Glutamatergic neuron (in vitro differentiated cells): ENCODE measurements at places on chromosomes 1 and 21.

DNA sequence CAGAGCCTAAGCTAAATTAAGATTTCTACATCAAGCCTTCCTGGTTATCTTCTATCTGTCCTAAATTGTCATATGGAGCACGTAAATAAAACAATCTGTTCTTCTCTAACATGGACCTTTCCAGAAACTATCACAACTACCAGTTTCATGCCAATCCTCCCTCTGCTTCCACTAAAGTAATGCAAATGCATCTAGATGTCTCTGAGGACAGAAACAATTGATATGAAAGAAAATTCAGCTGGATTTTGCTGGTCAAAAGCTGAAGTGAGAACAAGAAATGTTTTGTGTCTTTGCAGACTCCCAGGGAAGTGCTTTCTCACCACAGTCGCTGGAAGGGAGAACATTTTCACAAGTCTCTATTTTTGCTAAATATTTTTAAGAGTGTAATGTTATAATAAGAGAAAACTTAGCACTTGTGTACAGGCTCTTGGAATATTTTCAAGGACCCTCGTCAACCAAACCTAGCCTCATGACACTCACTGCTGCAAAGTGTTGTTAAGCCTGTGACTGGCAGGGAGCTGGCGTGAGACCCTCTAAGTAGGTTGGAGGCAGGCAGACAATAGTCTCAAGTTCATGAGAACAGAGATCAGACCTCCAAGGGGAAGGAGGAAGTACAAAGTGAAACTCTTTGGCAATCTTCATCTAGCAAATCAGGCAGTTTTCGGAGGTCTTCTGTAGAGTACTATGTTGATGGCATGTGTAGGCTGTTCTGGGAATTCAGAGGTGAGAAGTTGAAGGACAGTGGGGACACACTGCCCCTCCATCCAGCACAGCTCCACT is 38.8 kb downstream of the DNASE2B start:
- no peak for DNase-seq

GRCh38 chr1:225868631-225869330 is 13.4 kb downstream of the TMEM63A start:
- DNase-seq, result no peak

DNA sequence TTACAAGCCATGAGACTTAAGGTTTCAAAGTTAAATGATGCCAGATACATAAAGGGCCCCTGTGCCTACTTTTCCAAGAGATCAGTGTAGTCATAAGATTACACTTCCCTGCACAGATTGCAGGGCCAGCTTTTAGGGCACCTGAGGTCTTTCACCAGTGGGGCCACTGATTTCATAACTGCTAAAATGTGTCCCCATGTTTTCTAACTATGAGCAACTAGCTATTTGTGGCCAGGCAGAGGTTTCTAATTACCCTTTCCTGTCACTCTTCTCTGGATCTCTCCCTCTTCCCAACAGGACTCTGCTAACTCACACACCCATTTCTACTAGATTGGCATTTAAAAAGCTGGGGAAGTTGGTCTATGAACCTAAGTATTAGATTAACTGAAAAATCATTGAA is 207.1 kb upstream of the SGIP1 start:
- no peak for DNase-seq

GRCh38 chr1:169175461-169175860 is 69.0 kb downstream of the ATP1B1 start:
- no peak for DNase-seq

GRCh38 chr1:30912224-30912623 is 3.7 kb upstream of the SDC3 start:
- DNase-seq, result no peak

DNA sequence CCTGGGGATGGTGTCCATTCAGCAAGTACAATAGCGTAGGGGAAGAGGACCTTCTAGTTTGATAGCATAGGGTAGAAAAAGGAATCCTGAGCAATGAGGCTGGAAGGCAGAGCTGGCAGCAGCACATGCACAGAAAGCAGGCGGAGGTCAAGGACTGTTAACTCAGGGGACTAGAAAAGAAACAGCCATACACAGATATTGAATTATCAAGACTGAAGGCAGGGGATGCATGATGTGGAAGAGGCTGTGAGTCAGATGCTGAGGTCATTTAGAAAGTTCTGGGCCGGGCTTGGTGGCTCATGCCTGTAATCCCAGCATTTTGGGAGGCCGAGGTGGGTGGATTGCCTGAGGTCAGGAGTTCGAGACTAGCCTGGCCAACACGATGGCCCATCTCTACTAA is 65.6 kb downstream of the OPTC start:
- no peak for DNase-seq

DNA sequence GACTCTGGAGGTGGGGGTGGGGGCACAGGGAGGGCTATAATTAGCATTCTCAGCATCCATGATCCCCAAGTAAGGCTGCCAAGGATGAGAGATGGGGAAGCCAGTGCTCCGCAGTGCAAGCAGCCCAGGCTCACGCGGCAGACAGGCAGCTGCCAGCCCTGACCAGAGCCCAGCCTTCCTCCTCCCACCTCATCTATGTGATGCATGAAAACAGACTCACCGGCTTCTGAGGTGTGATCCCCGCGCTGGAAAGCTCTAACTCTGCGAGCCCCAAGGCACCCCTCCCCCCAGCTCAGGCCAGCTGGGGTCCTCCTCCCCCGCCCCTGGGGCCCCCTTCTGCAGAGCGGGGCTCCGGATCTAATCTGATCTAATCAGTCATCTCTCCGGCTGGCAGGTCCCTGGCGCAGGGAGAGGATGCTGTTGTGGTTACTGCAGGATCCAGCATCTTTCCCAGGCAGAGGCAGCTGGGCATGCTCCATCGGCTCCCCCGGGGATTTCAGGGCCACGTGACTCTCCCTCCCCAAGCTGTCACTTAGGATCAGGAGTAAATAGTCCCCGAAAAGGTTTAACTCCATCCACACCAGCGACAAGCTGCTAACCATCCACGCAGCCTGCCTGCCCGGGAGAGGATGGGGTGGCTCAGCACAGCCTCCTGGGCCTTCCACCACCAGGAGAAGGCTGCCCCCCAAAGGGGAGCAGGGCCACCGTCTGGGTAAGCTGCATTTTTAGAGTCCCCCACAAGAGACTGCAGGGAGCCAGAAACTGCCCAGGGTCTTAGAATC is at the start of gene PLEKHA6:
TSS of gene PLEKHA6 (minus strand) at position 456 of the 782 bp plus-strand sequence. CDS start 86,202 bp downstream, outside the sequence.
- DNase-seq, result peak; percentile 97

DNA sequence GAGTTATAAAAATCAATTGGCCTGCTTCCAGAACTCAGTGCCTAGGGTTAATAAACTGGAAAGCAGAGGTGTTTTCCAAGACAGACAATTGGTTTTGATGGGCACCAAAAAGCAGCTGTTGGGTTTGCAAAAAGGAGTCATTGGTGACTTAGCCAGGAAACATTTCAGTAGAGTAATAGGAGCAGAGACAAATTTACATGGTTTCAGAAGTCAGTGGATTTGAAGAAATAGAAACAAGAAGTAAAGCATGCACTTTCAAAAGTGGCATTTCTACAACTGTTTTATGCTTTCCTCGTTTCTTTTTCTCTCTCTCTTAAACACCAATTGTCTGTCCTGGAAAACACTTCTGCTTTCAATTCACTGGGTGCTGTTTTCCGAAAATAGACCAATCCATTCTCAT is 87.8 kb downstream of the GLUL start:
- DNase-seq, result no peak

- no peak for DNase-seq
Measured at GRCh38 chr1:61089741-61090140, 7.4 kb downstream of the NFIA start.

GRCh38 chr21:43767984-43768867 is 7.9 kb downstream of the CSTB start:
- no peak for DNase-seq

GRCh38 chr1:232036181-232036933 is 409.8 kb downstream of the DISC1 start:
- DNase-seq, result peak; percentile 68

- no peak for DNase-seq
Measured at GRCh38 chr1:71295350-71295749, 214.5 kb upstream of the ZRANB2 start.

DNA sequence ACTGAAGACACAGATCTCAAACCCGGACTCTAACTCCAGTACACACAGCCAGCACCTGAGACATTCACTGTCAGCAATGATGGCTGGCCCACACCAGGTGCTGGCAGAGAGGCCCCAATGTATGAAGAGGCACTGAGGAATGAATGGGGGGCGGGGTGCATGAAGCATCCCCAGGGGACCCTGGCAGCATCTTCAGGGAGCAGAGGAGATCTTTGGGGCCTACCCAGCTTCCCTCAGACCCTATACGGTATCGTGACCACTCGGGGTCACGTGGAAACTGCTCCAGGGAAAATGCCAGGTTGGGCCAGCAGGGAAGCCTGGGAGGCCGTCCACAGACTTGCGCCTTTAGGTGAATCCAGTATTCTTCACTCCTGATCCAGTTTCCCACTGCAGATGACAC is 84.3 kb downstream of the NPHP4 start:
- DNase-seq, result no peak

GRCh38 chr1:59292562-59292961 is 4.3 kb upstream of the FGGY start:
- DNase-seq, result no peak

- DNase-seq, result no peak
Measured at GRCh38 chr1:236677641-236678235, 8.6 kb upstream of the ACTN2 start.

DNA sequence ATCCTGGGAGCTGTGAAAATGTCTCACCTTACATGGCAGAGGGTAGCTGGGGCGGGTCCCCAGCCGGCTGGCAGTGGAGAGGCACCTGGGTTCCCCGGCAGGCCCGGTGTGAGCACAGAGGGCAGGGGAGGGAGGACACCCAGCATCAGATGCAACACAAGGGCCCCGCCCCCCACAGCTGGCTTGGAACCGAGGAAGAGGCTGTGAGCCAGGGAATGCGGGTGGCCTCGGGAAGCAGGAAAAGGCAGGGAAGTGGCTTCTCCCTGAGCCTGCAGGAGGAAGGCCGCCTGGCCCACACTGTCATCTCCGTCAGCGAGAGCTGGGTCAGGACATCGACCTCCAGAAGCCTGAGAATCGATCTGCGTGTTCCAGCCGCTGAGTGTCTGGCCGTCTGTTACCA is 87.3 kb downstream of the SIK1 start:
- DNase-seq, result no peak

- DNase-seq, result no peak
Measured at GRCh38 chr1:7103361-7103782, 318.1 kb downstream of the CAMTA1 start.
